ENCODE measurements at places on chromosomes 16 and 17.
A peak's percentile ranks its signal among the peaks of the same experiment; 100 is the strongest.

GRCh38 chr17:27380551-27380950 is 75.7 kb upstream of the KSR1 start:
- no peak for DNase-seq

DNA sequence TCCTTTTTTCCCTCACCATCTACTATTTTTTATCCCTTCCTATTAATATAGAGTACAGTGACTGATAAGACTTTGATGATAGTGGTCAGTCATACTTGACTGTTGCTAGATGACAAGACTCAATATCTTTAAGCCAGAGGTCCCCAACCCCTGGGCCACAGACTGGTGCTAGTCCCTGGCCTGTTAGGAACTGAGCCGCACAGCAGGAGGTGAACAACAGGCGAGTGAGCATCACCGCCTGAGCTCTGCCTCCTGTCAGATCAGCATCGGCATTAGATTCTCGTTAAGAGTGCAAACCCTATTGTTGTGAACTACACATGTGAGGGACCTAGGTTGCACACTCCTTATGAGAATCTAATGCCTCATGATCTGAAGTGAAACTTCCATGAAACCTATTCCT is 341.3 kb downstream of the BCAS3 start:
- DNase-seq = no peak

- DNase-seq = peak; percentile 35
These were observed 633 bp downstream of the CDR2 start for GRCh38 chr16:22373662-22374310.

- DNase-seq = peak; percentile 71
These were observed 2.6 kb downstream of the PARD6A start for GRCh38 chr16:67663151-67663876.

DNA sequence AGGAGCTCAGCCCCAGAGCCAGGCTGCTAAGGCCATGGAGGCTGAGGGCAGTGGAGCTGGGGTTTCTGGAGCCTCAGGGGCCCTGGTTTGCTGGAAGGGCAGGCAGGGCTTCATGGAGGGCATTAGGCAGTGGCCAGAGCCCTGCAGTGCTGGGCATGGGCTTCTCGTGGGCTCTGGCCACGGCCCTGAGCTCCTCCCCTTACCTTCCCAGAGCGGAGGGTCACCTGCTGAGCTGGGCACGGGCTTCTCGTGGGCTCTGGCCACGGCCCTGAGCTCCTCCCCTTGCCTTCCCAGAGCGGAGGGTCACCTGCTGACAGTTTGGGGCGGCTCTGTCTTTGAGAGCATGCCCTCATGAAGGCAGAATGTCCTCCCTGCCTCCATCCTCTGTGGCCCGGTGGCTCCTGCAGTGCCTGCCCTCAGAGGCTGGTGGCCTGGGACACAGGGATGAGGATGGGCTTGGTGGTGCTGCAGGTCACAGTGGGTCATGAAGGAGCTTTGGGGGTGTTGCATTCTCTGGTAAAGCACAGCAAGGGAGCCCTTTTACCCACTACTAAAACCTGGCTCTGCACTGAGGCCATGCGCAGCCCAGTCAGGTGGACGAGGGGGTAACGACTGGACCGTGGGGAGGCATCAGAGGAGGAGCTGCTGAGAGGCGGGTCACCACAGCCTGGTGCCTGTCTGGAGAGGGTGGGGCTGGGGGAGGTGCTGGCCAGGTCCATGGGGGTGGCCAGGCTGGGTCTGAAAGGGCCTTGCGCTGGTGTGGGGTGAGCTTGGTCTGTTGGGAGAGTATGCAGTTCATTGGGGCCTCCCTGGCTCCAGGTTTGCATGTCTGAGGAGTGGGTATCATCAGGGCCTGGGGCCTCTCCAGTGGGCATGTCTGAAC is 2.9 kb upstream of the RNPS1 start:
- DNase-seq = no peak

DNA sequence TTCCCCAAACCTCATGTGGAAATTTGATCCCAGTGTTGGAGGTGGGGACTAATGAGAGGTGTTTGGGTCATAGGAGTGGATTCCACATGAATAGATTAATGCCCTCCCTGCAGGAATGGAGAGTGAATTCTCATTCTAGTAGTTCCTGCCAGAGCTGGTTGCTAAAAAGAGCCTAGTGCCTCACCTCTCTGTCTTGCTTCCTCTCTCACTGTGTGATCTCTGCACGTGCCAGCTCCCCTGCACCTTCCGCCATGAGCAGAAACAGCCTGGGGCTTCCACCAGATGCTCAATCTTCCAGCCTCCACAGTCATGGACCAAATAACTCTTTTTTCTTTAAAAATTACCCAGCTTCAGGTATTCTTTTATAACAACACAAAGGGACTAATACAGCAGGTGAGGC is 72.9 kb upstream of the CLEC3A start:
- DNase-seq = no peak

GRCh38 chr16:26441178-26441577 is 625.5 kb upstream of the C16orf82 start:
- no peak for DNase-seq

DNA sequence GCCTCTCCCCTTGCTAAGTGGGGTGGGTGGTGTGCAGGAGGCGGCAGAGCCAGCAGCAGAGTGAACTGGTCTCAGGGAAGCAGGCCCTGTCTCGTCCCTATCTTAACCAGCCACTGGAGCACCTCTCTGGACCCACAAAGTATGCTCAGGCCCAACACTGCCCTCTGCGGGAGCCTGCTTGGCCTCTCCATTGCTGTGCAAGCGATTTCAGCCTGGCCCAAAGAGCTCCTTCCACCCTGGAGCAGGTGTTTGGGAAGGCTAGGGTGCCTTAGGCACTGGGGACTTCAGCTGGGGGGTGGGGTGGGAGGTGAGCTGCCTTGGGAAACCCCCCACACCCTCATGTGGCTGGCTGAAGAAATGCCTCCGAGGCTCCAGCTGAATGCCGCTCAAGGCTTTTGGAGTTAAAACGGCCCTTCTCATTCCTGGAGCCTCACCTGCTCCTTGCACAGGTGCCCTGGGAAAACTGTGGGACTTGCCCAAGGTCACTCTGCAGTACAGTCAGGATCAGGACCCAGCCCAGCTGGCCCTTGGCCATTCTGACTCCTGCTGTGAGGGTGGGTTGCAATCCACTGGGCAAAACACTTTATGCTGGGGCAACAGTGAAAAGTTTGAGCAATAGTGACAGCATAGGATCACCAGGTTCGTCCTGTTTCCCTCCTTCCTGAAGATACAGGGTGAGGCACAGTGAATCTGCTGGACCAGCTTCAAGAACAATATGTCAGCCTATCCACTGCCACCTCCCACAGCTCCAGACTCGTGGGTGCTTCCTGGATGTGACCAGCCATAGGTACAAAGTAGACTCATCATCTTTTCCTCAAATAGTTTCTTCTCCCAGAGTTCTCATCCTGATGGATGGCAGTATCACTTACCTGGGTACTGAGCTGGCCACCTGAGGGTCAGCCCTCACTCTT is 5.9 kb upstream of the UBE2O start:
- peak; percentile 75 for DNase-seq

DNA sequence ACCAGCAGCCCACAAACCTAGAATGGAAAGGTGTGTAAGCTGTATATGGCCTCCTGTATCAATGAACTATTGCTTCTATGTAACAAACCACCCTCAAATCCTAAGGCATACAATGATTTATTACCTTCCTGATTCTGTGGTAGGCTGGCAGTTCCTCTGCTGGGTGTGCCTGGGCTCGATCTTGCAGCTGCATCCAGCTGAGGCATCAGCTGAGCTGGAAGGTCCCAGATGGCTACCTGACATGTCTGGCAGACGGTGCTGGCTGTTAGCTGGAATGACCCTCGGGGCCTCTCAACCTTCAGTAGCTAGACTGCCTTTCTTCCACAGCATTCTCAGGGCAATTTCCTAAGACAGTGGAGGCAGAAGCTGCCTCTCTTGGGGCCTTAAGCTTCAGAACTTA is 152.7 kb downstream of the RAB11FIP4 start:
- no peak for DNase-seq

DNA sequence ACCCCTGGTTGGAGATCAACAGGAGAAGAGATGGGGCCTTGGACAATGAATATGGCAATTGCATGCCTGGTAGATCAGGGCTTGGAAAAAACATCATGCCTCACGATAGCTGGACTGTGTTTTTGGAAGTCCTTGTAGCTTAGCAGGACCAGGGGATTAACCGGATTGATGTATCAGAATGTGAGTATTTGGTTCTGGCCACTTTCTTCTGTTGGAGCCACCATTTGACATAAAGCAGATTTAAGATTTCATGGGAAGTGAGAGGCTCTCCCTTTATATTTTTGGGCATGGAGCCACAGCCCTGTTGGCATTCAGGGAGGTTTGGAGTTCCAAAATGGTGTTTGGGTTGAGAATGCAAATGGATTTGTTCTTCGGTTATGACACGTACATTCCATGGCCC is 424.7 kb upstream of the MAF start:
- DNase-seq = no peak

GRCh38 chr16:89164436-89164835 is 7.1 kb upstream of the CDH15 start:
- no peak for DNase-seq

DNA sequence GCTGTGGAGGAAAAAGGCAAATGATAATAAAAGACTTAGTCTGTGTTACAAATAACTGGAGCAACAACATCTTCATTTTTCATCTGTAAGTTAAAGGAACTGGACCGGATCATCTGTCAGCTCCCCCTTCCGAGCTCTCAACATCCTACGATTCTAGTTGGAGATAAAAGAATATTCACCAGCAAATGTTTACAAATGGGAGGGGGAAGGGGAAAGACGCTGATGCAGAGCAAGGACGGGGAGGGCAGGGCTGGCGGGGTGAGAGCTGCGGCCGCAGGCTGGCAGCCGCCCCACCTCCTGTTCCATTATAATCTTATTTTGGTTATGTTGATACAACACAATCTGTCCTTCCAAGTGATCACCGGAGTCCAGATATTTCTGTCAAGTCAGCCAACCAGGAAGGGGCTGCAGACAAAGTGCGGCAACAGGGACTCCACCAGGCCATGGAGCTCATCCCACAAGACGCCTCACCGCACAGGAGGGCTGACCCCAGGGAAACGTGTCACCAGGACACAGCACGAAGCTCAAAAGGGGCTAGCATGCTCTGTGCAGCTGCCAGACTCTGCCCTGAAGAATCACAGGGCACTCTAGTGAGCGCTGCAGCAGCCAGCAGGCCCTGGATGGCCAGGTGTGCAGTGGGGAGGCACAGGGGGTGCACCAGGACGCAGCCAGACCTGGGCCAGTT is 19.7 kb downstream of the FBXO31 start:
- no peak for DNase-seq

DNA sequence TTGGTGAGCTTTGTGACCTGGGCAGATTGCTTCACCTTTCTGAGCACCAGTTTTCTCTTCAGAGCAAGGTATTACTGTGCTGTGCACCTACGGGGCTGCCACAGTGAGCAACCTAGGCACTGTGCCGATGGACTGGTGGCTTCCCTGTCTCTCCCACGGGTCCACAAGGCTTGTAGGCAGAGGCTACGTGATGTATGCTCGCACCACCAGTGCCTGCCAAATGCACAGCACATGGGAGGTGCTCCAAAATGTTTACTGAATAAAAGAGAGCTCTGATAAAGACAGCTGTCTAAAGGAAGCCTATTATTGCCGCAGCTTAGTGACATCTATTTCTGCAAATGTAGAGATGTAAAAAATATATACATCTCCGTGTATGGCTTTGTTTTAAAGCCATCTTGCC is 139.2 kb downstream of the CDK5R1 start:
- DNase-seq = no peak

GRCh38 chr17:7818026-7818425 is 16.0 kb upstream of the KDM6B start:
- DNase-seq = no peak

DNA sequence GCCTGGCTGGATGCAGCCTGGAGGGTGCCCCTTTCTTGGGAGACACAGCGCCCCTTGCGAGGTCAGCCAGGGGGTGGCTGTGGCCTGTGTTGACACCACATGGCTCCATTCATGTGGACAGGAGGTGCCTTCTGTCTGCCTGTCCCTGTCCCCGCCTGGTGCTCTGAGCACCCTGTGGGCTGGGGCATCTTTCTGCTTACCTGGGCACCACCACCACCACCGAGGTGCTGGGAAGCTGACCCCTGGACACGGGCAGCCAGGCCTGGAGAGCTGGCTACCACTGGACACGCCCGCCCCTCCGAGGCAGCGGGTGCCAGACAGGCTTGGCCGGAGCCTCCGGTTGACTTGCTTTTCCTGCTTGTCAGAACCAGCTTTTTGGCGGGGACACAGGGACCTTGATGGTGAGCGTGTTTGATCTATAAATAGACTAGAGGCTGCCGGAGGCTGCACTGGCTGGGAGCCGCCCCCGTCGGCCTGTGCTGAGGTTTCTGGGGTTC is 121.3 kb upstream of the GSE1 start:
- DNase-seq = no peak

GRCh38 chr17:57221366-57222350 is 34.7 kb upstream of the MSI2 start:
- DNase-seq = no peak

DNA sequence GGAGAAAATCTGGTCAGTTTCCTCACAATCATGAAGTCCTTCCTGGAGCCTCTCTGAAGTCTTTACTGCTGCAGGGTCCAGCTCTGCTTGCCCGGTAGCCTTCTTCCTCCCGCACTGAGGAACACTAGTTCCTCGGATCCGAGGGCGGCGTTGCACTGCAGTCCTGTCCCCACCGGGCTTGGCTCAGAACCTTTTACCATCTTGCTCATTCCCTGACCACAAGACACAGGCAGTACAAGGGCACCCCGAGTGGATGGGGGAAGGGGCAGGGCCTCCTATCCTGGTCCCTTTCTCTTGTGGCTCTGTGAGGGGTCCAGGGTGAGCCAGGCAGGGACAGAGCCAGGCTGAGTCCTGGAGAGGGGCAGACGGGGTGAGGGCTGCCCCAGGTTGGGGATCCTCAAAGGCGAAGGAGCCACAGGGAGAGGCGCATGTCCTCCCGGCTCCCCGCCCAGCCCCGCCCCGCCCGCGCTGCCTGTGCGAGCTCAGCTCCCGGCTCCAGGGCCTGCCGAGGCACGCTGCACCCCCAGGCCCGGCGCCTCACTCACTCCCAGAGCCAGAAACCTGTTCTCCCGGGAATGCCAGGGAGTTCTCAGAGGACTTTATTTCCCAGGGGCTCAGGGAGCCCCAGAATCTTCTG is 1.5 kb downstream of the FOXN1 start:
- no peak for DNase-seq

- no peak for DNase-seq
These were observed 36.8 kb downstream of the TRIM37 start for GRCh38 chr17:59069856-59070255.

DNA sequence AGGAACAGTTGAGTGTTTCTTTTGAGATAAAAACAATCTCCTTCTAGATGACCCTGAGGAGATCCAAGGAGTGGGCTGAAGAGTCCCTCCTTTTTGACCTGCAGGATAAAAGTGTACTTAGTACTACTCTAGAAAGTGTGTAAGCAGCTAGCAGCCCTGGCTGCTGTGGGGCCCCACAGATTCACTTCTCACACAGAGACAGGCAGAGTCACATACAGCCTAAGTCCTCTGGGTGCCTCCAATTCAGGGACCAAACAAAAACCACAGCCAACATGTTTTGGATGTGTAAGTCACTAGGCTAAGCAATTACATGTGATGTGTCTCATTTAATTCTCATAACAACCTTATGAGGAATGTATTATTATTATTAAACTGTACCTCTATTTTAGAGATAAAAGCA is 97.1 kb downstream of the TMEM100 start:
- DNase-seq = no peak

GRCh38 chr17:55437159-55437605 is 15.5 kb upstream of the MMD start:
- DNase-seq = no peak

GRCh38 chr16:79794941-79795340 is 194.4 kb upstream of the MAF start:
- DNase-seq = no peak

Measured in endothelial cell (in vitro differentiated cells).